ENCODE measurements at places on chromosomes 2 and 18. TPM values are rescaled to one million over a fixed set of nuclear protein-coding genes. Genes with fewer than 3 reads are reported as not detected.

- no peak for DNase-seq
These were observed 930.1 kb upstream of the TMEFF2 start for GRCh38 chr2:193124815-193125214.

DNA sequence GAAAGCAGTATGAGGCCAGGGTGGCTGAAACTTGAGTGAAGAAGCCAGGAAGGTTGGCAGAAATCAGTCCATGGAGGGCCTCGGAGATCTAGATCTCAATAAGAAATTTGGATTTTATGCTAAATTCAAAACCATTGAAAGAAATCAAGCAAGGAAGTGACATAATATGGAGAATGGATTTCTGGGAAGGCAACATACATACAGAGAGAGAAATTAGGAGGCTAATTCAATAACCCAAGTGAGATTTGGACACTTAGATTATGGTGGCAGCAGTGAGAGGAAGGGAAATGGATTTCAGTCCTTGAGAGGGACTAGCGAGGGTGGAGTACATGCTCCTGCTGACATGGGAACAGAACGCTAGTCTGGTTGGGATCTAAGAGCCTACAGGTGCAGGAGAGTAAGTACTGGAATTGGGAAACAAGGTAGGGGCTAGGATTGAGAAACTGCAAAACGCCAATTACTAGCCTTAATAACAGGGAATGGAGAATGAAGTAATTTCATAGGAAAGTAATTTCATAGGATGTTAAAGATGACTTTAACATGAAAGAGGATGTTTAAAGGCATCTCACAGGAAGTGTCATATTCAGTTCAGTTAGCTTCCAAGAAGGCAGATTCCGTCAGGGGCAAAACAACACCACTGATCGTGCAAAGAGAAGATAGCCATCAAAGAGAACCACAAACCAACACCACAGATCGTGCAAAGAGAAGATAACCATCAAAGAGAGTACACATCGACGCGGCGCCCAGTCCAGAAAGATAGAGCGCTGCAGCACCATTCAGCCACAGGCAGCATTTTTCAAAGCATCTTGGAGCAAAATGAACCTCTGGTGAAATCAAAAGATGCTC lies 27.2 kb downstream of the CDKL4 start:
- no peak for DNase-seq

DNA sequence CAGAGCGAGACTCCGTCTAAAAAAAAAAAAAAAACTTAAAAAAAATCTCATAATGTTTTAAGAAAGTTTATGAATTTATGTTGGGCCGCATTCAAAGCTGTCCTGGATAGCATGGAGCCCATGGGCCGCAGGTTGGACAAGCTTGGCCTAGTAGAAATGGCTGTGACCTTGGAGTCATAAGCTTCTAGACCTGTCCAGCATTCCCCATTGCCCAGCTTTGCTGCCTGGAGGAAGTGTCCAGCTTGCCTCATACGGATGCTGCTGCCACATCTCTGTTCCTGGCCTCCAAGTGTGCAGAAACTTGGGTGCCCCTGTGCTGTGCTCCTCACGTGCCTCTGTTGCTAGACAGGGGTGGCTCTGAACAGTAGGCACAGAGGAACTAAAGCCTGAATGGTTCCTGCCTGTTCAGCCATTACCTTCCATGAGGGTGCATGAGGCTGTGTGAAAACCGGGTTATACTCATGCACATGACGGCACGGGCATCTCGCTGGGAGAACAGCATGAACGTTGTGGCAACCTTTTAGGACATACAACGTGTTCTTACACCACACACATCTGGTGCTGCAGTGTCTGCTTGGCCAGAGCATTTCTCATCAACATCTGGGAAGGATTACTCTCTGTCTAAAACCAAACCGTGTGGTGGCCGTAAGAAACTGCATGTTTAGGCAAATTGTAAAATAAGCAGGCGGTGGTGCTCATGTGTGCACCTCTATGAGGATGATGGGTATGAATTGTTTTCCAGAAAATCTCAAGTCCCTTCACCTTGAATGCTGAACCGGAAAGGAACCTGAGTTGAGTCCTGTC lies 38.2 kb downstream of the FHOD3 start:
- DNase-seq = no peak

DNA sequence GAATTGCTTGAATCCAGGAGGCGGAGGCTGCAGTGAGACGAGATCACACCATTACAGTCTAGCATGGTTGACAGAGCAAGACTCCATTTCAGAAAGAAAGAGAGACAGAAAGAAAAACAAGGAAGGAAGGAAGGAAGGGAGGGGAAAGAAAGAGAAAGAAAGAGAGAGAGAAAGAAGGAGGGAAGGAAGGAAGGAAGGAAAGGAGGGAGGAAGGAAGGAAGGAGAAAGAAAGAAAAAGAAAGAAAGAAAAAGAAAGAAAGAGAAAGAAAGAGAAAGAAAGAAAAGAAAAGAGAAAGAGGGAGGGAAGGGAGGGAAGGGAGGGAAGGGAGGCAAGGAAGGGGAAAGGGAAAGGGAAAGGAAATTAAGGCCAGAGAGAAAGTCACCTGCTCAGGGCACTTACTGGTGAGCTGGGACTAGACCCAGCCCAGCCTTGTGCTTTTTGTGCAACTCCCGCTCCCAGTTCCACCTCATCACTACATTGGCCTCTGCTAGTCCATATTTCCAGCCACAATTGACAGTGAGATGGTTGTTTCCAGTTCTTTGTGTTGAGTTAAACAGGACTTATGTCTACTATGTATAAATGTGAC lies 35.7 kb downstream of the MOGAT1 start:
- no peak for DNase-seq

DNA sequence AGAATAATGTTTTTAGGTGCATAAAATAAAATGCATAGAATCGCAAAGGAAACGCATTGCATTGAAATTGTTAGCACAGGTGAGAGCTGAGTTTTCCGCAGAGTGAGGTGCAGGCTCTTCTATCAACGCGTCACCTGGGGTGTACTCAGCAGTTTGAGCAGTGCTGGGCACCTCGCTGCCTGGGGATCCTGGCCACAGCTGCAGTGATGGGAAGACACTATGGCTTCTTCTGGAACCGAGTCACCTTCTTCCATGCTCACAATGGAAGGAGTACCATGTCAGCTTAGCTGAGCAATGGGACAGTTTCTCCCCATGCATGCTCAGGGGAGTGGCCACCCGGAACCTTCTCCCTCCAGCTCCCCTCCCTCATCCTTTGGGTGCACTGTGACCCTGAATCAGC lies 95.4 kb upstream of the OTOS start:
- no peak for DNase-seq

Gene SCN7A
- not detected for polyA plus RNA-seq

Gene ERBB4
- 0.01 TPM for polyA plus RNA-seq

Gene GCG
- not detected for polyA plus RNA-seq

Gene NT5DC4
- not detected for polyA plus RNA-seq

Gene RND3
- 57.1 TPM for polyA plus RNA-seq

Data from endothelial cell of umbilical vein (primary cell).